Retina (tissue), 1 donor: ENCODE measurements at places on chromosomes 4 and X.

DNA sequence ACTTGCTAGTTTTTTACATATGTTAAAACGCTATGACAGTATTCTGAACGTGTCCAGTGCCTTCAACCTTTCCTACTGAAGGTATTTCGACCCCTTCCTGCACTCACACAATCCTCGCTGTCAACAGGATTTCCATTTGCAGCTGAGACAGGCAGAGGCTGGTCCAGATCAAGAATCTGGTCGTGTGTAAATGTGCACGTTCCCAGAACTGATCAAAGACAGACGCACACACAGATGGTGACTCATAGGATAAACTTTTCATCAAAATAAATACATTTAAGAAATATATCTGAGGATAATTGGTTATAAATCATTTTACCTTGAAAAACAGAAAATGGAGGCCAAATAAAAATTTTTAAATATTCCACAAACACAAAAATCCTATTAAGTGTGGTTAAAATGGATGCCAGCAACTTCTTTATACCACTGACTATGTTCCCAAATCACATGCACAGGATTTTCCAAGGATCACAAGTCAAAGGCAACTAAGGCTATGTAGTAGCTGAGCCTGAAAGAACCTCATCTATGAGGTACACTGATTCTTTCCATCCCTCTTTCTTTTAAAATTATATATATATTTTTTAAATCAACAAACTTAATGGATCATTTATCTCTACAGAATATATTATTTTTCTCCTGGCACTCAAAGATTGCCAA lies 85.9 kb downstream of the RNF150 start:
- DNase-seq, result peak; percentile 4

DNA sequence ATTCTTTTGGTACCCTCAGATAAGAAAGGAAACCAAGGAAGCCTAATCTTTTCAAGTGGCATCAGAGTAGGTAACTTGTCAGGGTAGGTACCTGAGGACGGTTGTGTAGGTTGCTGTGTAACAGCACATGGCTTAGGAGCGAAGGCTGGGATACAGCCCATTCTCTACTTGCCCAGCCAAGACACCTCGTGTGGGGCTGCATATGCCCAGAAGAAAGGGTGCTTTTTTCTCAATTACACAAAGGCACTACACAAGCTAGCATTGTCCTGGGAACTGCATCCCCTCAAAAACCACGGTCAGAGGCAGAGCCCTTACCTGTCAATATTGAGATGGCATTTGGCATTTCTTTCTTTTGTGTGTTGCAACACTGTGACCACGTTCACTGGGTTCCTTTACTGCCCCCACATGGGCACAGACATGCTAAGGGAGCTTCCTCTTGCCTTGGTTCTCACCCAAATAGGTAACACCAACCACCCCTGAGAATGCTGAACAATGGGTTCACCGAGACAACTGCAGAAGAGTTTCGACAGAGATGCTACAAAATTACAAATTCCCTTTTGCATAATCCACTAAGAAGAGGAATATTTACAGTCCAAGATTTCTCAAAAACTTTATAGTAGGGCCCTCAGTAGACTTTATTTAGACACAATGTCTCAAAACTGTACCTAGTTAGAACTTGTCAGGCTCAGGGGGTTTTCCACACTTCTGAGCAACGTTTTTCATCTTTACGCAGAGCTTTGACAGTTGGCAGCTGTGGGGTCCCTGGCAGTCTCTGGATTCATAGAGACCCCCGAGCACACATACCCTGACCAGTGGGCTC lies 35.8 kb upstream of the TNIP3 start:
- no peak for DNase-seq

- no peak for DNase-seq
Observed at GRCh38 chrX:149570668-149571067, 16.6 kb downstream of the MAGEA9B start.

DNA sequence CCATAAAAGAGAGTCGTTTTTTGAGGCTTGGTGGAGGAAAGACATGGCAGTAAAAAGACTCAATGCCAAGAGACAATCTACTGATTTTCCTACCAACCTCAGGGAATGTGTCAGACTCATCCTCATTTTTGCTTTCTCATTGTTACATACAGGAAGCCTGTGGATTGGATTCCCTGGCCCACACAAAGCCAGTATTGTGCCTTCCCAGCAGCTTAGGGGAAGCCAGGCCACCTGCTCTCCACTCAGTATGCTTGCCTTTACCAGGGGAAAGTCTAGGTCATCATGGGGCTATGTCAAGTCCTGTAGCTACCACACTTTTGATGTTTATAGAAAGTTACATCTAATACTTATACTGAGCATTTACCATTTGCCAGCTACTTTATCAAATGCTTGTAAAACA lies 11.0 kb downstream of the BMX start:
- DNase-seq, result no peak

GRCh38 chr4:56055027-56055977 lies 106.6 kb downstream of the CEP135 start:
- DNase-seq, result peak; percentile 63

DNA sequence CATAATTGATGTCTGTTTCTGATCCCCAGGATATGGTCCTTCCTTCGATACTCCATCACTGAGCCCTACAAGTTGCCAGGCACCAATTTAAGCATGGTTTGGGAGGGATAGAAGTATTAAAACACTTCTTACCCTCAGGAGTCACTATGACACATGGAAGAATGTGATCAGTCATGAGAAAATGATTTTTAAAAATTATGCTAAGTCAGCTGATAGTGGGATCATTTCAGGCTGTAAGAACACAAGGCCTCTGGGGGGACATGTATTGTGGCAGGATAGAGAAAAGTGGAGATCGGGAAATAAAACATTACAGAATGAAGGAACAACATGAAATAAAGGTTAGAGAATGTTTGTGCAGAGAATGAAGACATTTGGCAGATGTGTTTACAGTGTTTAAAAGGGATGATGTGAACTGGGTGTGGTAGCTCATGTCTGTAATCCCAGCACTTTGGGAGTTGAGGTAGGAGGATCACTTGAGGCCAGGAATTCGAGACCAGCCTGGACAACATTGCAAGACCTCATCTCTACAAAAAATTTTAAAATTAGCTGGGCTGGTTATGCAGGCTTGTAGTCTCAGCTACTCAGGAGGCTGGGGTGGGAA lies 64.0 kb downstream of the ELOVL6 start:
- DNase-seq, result no peak

GRCh38 chr4:184096561-184097240 lies 121.0 kb downstream of the ENPP6 start:
- no peak for DNase-seq

GRCh38 chr4:76836860-76837562 lies 60.9 kb downstream of the SOWAHB start:
- DNase-seq, result no peak

DNA sequence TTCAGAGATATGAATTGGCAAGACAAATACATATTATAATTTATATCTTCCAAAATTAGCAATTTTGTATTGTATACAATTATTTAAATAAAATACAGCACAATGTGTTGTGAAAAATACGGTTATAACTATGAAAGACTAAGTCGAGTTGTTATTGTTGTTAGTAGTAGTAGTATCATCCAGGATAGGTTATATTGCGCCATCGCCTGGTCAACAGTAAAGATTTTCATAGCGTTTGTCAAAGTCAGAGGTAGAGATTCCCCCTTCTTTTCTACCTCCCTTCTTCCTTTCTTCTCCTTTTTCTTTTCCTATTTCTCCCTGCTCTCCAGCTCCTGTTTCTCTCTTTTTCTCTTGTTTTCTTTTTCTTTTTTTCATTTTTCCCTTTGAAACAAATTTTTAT lies 499.1 kb upstream of the EPHA5 start:
- no peak for DNase-seq
